ENCODE measurements at places on chromosomes 13 and 19. TPM values are rescaled to one million over a fixed set of nuclear protein-coding genes. Genes with fewer than 3 reads are reported as not detected.

DNA sequence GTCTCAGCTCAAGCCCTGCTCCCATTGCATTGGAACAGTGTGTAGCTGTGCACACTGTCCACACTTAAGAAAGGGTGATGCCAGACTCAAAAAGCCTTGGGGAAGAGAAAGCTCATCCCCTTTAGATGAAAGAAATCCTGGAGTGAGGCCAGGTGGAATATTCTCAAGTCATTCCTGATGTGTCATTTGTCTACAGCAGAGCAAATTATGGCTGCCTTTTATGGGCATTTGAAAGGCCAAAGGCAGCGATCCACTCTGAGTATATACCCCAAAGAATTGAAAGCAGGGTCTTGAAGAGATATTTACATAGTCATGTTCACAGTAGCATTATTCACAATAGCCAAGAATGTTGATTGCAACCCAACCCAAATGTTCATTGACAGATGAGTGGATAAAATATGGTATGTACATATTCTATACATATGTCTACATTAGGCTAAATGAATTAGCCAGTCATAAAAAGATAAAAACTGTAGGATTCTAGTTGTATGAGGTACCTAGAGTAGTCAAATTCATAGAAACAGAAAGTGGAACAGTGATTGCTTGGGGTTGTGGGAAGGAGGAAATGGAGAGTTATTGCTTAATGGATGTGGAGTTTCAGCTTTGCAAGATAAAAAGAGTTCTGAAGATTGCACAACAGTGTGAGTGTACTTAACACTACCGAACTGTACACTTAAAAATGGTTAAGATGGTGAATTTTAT, 214.9 kb downstream of the KCNRG start:
- DNase-seq = no peak

DNA sequence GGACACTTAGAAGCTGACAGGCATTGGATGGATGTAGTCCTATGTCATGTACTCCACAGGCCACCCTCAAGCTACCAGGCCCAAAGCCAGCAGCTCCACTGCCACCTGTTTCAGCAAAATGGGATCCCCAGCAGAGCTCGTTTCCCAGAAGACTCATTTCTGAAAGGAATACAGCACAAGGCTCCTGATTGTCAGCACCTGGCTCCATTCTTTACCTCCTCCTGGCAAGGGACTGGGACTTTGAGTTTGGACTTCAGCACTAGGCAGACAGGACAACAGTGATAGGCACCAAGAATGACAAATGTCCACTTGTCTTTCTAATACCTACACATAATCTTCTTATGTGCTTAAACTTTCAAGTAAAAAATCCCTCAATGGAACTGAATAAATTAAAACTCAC, 150.4 kb upstream of the RXFP2 start:
- DNase-seq = no peak

- DNase-seq = no peak
Measured at GRCh38 chr19:36417752-36418286, 625 bp downstream of the ZFP82 start.

DNA sequence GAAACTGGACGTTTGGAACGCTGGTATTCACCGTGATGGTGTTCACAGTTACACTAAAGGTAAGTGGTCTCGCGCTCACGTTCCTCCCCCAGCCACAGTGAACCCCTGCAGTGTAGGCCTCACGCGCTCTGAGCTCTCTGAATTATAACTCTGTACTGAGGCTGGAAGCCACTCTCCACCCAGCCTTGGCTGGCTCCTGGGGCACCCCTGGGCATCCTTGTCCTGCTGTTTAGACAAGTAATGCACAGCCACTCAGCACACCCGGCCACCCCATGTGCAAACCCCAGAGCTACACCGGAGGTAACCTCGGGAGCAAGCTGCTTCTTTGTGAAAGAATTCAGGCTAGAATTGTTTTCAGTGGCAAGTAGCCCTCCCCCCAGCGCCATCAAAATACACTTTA, 97.3 kb upstream of the MCF2L start:
- no peak for DNase-seq

Gene MIPEP
- 29.5 TPM for total RNA-seq

Gene SLITRK1
- total RNA-seq = not detected

Gene SIGLEC5
- total RNA-seq = not detected
